GM23248 (cell line): ENCODE measurements at places on chromosomes 5 and 9.
A peak's percentile ranks its signal among the peaks of the same experiment; 100 is the strongest.

- DNase-seq: no peak
Observed at GRCh38 chr9:79279356-79279755, 292.4 kb upstream of the TLE4 start.

DNA sequence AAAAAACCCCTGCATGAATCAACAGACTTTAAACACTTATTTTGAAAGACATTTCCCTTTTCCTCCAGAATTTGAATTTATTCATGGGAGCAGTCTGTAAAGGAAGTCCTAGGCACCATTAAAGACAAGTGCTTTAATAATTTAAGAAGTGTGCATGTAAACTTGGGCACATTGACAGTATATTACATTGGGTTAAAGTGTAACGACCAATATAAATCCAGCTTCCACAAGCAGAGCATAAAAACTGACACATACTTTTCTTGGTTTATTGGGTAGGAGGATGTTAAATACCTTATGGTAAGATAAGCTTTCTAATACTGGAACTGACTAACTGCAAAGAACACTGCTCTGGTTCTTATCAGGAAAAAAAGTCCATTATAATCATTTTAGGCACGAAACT is 1.2 kb upstream of the ENTREP1 start:
- no peak for DNase-seq

DNA sequence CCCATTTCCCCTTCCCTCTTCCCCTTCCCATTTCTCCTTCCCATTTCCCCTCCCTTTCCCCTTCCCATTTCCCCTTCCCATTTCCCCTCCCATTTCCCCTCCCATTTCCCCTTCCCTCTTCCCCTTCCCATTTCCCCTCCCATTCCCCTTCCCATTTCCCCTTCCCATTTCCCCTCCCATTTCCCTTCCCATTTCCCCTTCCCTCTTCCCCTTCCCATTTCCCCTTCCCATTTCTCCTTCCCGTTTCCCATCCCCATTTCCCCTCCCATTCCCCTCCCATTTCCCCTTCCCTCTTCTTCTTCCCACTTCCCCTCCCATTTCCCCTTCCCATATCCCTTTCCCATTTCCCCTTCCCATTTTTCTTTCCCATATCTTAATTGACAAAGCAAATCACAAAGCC is 109.0 kb downstream of the OLFM1 start:
- DNase-seq: no peak

GRCh38 chr9:37559125-37559524 is 17.1 kb downstream of the FBXO10 start:
- no peak for DNase-seq

- no peak for DNase-seq
Observed at GRCh38 chr9:20065796-20066700, 277.2 kb upstream of the SLC24A2 start.

GRCh38 chr5:61137835-61138234 is 24.4 kb downstream of the SMIM15 start:
- DNase-seq: no peak

GRCh38 chr5:53814819-53815218 is 254.4 kb downstream of the NDUFS4 start:
- no peak for DNase-seq

GRCh38 chr5:109028608-109029299 is 281.1 kb downstream of the FER start:
- DNase-seq: peak; percentile 4

DNA sequence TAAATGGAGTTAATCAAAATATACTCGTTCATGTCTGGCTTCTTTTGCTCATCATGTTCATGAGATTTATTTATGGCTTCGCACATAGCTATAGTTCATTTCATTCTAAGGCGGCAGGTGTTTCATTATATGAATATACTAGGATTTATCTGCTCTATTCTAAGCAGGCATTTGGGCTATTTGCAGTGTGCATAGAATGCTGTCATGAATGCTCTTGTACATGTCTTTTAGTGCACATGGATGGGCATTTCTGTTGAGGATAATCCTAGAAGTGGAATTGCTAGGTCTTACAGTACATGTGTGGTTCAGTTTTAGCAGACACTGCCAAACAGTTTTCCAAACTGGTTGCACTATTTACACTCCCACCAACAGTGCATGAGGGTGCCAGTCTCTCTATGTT is 285.3 kb upstream of the ADRA1B start:
- no peak for DNase-seq

- peak; percentile 29 for DNase-seq
Observed at GRCh38 chr5:53434541-53434940, 45.9 kb upstream of the FST start.

DNA sequence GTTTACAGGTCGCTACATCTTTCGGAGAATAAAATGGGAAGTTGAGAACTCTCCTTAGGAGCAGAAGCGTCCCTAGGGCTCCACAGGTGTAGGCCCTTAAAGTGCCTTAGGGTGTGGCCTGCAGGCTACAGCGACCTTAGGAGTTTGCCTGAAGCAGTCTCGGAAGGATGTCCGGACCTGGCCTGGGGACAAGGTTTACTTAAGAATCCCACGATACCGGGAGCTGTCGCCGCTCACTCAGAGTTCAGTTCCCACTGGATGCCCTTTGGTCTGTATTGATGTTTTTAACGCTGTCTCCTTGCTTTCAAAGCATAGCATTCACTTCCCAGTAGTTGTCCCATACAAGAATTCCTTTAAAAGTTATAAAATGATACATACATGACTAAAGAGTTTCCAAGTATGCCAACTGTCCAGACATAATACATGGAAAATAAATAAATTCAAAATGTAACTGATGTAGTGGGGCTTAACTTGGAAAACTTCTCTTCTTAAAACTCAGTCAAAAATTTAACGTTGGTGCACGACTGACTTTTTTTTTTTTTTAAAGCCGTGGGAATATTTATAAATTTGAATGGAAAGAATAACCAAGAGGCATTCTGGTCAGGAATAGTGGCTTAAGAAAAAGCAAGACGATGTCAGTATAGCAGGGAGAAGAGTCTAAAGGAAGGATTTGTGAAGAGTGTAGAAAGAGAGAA is 848 bp downstream of the RAD50 start:
- peak; percentile 65 for DNase-seq

GRCh38 chr5:77073667-77074066 is 13.4 kb downstream of the ZBED3 start:
- peak; percentile 32 for DNase-seq

DNA sequence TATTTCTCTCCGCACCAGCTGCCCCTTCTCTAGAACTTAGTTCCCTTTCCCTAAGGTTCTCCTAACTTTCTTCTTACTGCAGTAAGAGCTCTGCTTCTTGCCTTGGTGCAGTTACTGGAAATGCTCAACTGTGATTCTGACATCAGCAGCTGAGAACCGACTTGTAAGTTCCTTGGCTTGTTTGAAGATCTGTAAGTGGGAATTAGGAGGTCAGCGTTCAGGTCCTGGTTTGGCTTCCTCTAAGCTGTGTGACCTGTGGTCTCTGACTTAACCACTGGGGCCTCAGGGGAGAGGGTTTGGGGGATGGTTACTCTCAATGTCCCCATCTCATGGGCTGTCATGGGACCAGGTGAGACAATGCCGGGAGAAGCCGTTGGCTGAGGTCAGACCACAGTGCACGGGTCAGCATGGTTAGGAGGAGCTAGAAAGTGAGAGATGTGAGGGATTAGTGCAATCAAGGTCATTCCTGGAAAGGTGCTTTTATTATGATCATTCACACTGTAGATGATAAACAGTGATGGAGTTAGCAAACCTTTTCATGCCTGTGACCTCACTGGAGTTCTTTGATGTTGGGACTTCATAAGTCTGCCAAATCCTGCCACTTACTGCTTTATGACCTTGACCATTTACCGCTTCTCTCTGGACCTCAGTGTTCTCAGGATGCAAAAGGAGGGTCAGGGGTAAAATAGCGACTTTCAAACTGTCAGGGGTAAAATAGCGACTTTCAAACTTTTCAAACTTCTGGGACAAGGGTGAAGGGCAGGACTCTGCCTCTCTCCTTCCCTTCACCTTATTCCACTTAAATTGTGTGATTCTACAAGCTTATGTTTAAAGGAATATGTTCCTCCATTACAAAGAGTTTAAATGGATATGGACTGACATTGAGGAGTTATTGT is 7.3 kb downstream of the PAPPA start:
- DNase-seq: no peak

GRCh38 chr5:136040746-136041415 is 12.1 kb downstream of the TGFBI start:
- peak; percentile 59 for DNase-seq

- DNase-seq: peak; percentile 50
Observed at GRCh38 chr9:995781-996180, 19.3 kb downstream of the DMRT3 start.

- peak; percentile 68 for DNase-seq
Observed at GRCh38 chr5:96752341-96753016, 55.3 kb downstream of the ERAP1 start.

DNA sequence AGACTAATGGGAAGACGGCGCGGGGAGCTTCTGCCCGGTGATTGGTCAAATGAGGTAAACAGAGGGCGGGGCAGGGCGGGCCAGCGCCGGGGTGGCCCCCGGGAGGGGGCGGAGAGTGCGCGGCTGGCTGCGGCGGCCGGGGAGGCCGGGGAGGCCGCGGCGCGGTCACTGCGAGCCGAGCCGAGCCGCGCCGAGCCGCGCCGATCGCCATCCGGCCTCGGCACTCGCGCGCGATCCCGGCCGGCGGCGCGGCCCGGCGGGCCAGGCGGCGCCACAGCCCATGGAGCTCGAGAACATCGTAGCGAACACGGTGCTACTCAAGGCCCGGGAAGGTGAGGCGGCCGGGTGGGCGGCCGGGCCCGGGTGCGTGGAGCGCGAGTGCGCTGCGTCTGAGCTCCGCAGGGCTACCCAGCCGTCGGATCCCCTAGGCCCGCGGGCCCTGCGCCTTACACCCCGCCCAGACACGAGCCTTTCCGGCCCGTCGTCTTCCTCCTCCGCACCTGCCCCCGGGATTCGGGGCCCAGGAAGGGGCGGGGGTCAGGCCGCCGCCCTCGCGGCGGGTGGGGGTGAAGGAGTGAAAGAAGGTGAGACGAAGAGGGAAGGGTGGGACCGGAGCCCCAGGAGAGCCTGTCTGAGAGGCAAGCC is at the start of gene GRK6:
Gene GRK6, plus strand, starts transcription at position 111 of the 645 bp plus-strand sequence. Its CDS starts 170 bp downstream, at position 281.
- peak; percentile 74 for DNase-seq
